Cardiac muscle cell (in vitro differentiated cells and primary cell): ENCODE measurements at places on chromosomes 4 and X.

DNA sequence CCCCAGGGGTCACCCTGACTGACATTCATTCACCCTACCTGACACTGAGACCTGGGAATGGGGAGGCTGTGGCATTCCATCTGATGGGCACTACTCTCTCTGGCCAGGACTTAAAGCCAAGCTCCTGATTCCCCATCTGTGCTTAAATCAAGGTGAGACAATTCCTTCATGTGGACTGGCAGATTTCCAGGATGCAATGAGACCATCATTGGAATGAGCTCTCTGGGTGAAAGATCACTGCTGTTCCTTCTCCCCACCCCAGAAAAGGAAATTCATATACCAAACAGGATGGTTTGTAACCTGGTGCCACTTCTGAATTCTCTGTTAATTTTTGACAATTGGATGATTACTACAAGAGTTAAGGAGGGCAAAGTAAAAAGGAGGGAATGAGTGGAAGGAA is 354.8 kb downstream of the MID1IP1 start:
- no peak for DNase-seq

- DNase-seq, result peak; percentile 51
Measured at GRCh38 chrX:130028196-130028595, 45.8 kb downstream of the BCORL1 start.

GRCh38 chr4:60089546-60090273 is 1110.4 kb upstream of the ADGRL3 start:
- DNase-seq, result no peak

- DNase-seq, result no peak
Measured at GRCh38 chrX:1545776-1546408, 8.9 kb upstream of the P2RY8 start.

- no peak for DNase-seq
Measured at GRCh38 chr4:91280551-91281290, 1023.0 kb upstream of the GRID2 start.

GRCh38 chr4:18676526-18676915 is 655.0 kb upstream of the LCORL start:
- DNase-seq, result no peak

DNA sequence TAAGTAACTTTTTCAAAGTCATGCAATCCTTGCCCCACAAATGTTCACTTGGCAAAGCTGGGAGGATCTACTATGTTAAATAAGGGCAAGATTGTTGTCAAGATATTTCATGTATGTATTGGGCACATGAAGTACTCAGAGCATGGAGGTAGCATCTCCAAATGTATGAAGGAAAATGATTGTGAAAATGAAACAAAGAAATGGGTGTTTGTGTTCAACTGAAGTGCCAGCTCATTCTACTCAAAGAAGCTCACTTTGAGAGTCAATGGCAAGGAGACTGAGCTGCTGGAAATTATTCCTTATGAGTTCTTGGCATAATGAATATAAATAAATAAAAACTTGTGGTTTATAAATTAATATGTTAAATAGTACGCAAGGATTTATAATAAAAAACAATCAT is 124.5 kb upstream of the ARSJ start:
- no peak for DNase-seq

DNA sequence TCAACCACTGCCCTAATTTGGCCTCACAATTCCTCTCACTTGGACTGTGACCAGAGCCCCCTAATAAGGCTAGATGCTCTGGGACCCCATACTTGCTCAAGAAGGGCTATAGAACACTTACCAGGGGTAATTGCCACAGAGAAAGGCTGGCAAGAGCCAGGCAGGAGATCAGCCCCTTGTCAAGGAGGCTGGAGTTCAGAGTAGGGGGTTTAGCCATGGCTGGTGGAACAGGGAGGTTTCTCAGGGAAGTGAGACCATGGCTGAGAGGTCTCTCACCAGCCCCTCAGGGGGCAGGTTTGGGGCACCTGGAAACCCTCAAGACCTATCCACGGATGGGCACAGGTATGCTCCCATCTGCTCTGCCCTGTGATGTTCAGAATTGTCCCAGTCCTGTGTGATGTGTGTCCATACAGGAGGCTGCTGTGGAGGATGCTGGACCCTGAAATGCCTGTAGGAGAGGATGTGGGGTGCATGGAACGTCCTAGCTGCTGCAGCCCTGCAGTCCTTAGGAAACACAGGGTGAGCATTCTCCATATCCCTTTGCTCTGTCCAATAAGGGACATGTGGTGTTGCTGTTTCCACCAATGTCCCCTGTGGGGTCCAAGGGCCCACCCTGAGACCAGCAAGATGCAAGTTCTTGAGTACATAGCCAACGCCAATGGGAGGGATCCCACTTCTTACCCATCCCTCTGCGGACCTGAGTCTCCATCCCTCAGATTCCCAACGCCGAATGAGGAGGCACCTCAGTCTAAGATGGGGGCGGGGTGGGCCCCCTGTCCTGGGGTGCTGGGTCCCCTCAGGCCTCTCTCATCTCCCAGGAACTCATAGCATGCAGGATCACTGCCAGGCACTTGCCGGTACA is 16.4 kb upstream of the HSFX1 start:
- DNase-seq, result no peak

DNA sequence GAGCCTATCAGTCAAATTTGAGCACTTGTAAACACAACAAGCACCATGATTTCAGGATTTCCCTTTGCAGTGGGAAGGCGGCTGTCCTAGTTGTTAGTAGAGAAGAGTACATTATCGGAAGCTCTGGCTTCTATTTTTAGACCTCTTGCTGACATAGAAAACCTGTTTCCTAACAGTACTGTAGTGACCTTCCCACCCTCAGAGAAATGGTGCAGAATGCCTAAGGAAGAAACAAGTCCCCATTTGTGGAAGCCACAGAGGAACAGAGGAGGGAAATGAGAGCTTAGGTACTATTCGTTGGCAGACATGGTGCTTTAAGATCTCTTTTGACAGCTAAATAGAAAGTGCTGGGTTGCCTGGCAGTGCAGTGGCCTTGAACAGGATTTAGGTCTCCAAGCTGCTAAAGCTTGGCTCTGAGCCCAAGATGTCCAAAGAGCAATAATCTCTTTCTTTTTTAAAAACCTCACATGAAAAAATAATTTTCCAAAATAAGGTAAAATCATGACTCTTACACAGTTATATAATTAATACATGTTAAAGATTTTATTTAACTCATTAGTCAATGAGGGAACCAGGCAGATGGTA is 24.9 kb downstream of the GLRA2 start:
- DNase-seq, result no peak

DNA sequence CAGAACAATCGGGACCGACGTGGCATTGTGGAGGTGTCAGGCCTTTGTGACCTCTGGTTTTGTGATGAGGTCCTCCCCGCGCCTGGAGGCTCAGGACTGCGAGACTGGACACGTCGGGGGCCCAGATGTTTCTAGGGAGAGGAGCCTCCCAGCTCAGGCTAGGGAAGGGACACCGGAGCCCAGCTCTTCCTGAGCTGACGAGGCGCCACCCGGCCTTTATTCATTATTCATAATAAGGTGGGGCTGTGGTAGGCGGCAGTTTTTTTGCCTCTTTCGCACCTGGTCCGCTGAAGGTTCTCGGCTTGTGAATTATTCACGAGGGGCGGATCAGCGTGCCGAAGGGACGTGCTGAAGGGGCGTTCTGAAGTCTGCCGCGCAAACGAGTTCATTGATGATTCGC is 2.3 kb upstream of the UBA1 start:
- DNase-seq, result no peak

- DNase-seq, result no peak
Measured at GRCh38 chr4:73087871-73088270, 18.4 kb upstream of the COX18 start.

DNA sequence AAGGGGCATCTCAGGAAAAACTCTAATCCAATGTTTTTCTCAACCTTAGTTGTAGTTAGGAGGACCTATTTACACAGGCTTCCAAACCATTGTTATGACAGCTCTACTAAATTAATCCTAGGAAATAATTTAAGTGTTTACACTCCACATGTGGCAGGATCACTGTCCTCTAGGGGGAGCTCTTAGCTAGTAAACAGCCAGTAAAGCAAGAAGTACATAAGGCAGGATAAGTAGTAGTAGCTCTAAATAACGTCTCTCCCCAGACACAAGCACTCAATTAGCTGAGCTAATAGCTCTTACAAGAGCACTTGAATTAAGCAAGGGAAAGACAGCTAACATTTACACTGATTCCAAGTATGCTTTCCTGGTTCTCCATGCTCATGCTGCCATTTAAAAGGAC is 37.3 kb downstream of the NUDT11 start:
- peak; percentile 1 for DNase-seq

- DNase-seq, result no peak
Measured at GRCh38 chr4:74166135-74166534, 8.2 kb downstream of the MTHFD2L start.

DNA sequence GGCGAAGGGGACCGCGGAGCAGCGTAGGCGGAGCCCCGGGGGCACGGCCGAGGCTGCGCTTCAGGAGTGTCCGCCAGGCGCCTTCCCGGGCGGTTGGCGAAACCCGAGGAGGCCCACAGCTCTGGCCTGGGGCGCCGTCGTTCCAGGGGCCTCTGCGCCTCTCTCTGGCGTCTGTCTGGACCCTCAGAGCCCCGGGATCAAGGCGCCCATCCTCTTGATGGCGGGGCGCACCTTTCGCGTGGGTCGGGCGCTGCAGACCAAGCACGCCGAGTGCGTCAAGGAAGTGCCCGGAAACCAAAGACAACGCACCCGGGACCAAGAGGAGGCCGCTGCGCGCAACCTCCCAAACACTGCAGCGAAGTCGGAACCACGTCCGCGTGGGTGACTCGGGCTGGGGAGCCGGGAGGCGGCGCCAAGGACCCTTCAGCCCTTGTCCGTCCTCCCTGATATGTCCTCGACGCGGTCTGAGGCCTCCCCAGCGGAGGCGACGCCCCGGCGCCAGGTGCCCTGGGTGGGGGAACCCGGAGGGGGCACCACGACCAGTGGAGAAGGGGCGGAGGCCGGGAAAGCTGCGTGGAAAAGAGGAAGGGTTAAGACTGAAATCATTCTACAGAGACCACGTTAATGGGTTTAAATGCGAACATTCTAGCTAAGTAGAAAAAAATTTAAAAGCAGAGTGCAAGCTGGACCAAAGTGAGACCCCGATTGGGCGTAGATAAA is 9.9 kb downstream of the HMX1 start:
- DNase-seq, result no peak

GRCh38 chr4:153731239-153731638 is 28.6 kb downstream of the RNF175 start:
- peak; percentile 86 for DNase-seq

DNA sequence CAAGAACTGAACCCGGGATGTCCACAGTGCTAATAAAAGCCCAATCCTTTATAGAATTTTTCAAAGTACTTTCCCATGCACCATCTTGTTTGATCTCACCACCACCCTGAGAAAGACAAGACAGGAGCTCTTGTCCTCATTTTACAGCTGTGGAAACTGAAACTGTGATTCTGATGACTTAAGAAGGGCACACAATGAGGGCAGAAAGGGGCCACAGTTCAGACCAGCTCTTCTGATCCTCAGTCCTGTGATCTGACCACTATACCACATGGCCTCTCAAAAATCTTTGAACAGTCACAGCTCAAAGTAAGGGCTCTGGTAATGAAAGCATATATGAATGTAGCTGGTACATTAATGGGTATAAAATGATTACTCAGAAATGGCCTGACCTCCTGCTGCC is 127.3 kb upstream of the CPEB2 start:
- no peak for DNase-seq

- no peak for DNase-seq
Measured at GRCh38 chr4:1575418-1576303, 108.5 kb downstream of the FAM53A start.

GRCh38 chr4:36333303-36333877 is 52.0 kb downstream of the DTHD1 start:
- no peak for DNase-seq

GRCh38 chr4:176156656-176157055 is 38.7 kb downstream of the SPATA4 start:
- DNase-seq, result peak; percentile 54

GRCh38 chr4:109698656-109699055 is 4.6 kb downstream of the CASP6 start:
- DNase-seq, result no peak

GRCh38 chrX:13101441-13102139 is 57.2 kb upstream of the FAM9C start:
- peak; percentile 84 for DNase-seq

GRCh38 chrX:13587786-13588477 is 18.5 kb downstream of the EGFL6 start:
- no peak for DNase-seq

GRCh38 chr4:123421937-123422781 is 25.6 kb downstream of the SPRY1 start:
- DNase-seq, result no peak
